Hematopoietic multipotent progenitor cell (in vitro differentiated cells): ENCODE measurements at places on chromosomes 2 and 18. TPM values are rescaled to one million over a fixed set of nuclear protein-coding genes. Genes with fewer than 3 reads are reported as not detected.

- DNase-seq = no peak
These were observed 532.7 kb upstream of the POU3F3 start for GRCh38 chr2:104321116-104321795.

Gene TACR1
- under 0.01 TPM for total RNA-seq

DNA sequence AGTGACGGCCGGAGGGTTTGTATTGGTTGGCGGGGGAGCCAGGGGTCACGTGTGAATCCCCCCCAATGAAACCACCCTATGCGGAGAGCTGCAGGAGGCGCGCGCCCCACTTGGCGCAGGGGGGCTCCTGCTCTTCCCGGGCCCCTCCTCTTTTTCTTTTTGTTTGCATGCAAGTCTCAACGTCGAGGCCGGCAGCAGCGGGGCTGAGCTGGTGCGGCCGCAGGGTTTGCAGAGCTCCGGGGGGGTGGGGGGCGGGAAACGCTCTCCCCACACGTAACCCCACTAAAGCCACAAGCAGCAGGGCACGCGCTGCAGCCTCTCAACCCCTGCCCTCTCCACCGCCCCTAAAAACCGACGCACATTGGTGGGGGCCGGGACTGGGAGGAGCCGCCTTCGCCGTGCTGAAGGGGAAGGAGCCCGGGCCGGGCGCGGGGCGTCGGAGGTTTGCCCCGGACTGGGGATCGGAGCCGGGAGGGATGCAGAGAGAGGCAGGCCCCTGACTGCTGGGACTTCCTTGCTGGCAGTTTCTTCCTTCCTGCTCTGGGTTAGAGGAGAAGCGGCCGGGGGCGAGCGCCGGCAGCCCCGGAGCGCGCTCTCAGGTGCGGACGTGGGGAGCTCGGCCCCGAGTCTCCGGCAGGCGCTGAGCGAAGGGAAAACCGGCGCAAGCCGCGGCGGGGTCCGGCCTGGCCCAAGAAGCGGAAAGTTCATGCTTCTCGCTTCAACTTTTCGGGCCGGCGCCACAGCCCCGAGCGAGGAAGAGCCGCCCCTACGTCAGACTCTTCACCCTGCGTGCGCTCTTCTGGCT, 864 bp downstream of the LBH start:
- DNase-seq = peak; percentile 74

Gene TMEM163
- 17.2 TPM for total RNA-seq
